ENCODE measurements at places on chromosomes 1 and 21.
A peak's percentile ranks its signal among the peaks of the same experiment; 100 is the strongest.

DNA sequence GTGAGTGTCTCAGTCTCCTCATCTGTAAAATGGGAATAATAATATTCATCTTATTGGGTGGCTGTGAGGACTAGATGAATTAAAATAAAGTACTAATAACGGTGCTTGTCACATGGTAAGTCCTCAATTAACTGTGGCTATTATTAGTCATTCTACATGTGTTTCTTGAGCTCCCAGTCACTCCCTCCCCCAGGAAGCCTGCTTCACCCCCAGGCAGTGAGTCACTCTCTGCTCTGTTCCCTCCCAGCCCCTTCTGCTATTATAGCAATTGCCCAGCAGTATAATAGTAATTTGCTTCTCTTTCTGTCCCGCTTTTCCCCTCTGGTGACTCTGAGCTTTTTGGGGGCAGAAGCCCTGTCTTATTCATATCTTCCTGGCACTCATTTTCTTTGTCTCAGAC, 102.0 kb downstream of the BEND5 start:
- DNase-seq, result no peak

- DNase-seq, result no peak
Observed at GRCh38 chr1:47782414-47783166, 214.6 kb downstream of the TRABD2B start.

GRCh38 chr1:206674745-206675175, 9.9 kb upstream of the MAPKAPK2 start:
- DNase-seq, result no peak

DNA sequence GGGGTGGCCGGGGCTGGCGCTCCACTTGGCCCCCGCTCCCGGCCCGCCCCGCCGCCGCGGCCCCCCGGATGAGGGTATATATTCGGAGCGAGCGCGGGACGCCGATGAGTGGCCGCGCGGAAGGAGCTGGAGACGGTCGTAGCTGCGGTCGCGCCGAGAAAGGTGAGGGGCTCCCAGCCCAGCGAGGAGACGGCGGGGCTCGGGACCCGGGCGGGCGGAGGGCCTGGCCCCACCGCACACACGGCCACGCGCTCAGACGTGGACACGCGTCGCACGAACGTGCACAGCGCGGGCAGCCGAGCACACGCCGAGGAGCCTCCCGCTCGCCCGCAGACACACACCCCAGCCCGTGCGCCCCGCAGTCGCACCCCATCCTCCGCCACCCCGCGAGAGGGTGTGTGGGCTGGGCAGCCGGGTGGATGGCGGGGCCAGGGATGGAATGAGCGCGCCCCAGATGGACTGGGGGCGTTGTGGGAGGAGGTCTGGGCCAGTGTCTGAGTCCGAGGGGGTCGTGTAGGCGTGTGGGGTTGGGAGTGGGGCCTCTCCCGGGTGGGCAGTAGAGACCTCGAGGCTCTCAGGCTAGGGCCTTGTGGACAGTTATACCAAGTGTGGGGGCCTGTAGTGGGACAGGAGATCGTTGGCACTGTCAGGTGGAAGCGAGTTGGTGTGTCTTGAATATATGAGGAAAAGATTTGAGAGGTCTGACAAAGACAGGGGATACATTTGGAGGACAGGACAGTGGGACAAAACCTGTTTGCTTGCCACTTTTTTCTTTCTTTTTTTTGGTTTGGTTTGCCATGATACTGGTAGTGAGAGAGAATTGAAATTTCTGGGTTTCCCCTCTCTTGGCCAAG, at the start of gene UAP1:
Gene UAP1, plus strand, starts transcription at position 107 of the 854 bp plus-strand sequence. CDS start 4,347 bp downstream, outside the sequence.
- DNase-seq, result no peak

DNA sequence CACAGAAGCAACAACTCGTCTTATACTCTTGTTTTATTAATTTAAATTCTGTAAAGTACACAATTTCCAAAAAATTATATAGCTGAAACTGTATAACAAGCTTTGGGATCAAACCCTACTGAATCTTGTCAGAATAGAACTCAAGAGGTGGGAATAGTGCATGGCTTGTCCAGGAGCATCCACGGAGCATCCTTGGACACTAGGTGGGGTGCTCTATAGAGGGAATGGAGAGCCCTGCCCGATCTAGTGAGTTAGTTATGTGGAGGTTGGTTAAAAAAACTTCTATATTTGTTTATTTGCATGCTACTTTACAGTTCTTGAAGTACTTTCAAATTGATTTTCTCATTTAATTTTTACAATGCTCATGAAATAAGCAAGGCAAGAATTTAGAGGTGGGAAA, 28.3 kb downstream of the ROR1 start:
- DNase-seq, result no peak

GRCh38 chr1:154861607-154862094, 8.4 kb downstream of the KCNN3 start:
- no peak for DNase-seq

DNA sequence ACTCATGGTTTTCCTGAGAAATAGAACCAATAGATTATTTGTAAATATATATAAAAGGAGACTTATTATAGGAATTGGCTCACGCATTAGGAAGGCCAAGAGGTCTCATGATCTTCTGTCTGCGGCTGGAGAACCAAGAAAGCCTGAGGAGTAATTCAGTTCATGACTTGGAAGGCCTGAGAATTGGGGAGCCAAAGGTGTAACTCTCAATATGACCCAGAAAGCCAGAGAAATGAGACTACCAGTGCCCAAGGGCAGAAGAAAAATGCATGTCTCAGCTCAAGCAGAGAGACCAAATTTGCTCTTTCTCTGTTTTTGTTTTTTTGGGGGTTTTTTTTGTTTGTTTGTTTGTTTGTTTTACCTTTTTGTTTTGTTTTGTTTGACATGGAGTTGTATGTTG, 19.5 kb downstream of the SLAMF7 start:
- no peak for DNase-seq

GRCh38 chr1:92934395-92935378, 26.6 kb downstream of the DIPK1A start:
- DNase-seq, result no peak

- no peak for DNase-seq
Observed at GRCh38 chr1:63968663-63969440, 195.0 kb downstream of the ROR1 start.

GRCh38 chr1:59697150-59697800, 117.5 kb upstream of the HOOK1 start:
- DNase-seq, result peak; percentile 23

DNA sequence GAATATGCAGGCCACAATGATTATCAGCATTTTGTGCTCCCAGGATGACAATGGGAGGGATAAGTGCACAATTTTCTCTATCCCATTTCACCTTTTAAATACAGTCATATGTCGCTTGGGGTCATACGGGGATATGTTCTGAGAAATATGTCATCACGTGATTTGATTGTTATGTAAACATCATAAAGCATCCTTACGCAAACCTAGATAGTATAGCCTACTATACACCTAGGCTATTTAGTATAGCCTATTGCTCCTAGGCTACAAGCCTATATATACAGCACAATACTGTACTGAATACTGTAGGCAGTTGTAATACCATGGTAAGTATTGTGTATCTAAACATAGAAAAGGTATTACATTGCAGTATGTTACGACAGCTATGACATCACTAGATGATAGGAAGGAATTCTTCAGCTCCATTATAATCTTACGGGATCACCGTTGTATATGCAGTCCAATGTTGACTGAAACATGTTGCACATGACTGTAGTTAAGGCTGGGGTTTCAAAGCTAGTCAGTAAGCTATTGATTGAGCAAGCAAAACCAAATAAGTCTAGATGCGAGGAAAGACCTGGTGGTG, 18.9 kb downstream of the RUSC1 start:
- DNase-seq, result no peak

Data from CD4-positive, alpha-beta T cell treated with Interleukin-17A for 1 hour (primary cell).